ENCODE measurements at places on chromosomes 16 and 17.

DNA sequence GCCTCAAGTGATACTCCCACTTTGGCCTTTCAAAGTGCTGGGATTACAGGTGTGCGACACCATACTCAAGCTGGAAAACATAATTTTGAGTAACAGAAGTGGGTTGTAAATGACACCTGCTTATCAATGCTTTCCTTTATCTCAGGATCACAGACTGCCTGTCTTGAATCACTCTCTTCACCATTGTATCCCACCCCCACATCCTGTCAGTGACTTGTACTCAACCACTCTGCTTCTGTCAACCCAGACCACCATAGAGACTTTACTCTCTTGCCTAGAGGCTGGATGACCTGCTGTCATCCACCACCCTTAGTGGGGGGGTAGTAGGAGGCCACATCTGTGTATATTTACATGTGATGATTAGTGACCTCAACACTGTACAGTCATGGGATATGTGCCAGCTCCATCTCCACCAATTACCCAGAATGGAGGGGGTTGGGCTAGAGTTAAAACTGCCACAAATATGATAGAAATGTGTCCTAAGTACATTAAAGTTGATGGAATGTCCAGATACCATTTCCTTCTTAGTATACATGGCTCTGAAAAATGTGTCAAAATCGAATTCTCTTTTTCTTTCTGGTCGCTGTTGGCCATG lies 338.7 kb downstream of the GRIN2A start:
- DNase-seq: no peak

- DNase-seq: no peak
Observed at GRCh38 chr17:72765368-72766153, 326.9 kb downstream of the SLC39A11 start.

GRCh38 chr16:14456793-14457481 lies 173.1 kb downstream of the PARN start:
- no peak for DNase-seq

GRCh38 chr16:68166264-68166663 lies 69.7 kb downstream of the ESRP2 start:
- no peak for DNase-seq

GRCh38 chr16:71648921-71649320 lies 22.9 kb downstream of the MARVELD3 start:
- no peak for DNase-seq

GRCh38 chr16:819336-820043 lies 19.0 kb upstream of the GNG13 start:
- DNase-seq: no peak

- DNase-seq: no peak
Observed at GRCh38 chr16:87694441-87695125, 71.2 kb downstream of the KLHDC4 start.

GRCh38 chr17:73754886-73755400 lies 110.7 kb upstream of the SDK2 start:
- no peak for DNase-seq

DNA sequence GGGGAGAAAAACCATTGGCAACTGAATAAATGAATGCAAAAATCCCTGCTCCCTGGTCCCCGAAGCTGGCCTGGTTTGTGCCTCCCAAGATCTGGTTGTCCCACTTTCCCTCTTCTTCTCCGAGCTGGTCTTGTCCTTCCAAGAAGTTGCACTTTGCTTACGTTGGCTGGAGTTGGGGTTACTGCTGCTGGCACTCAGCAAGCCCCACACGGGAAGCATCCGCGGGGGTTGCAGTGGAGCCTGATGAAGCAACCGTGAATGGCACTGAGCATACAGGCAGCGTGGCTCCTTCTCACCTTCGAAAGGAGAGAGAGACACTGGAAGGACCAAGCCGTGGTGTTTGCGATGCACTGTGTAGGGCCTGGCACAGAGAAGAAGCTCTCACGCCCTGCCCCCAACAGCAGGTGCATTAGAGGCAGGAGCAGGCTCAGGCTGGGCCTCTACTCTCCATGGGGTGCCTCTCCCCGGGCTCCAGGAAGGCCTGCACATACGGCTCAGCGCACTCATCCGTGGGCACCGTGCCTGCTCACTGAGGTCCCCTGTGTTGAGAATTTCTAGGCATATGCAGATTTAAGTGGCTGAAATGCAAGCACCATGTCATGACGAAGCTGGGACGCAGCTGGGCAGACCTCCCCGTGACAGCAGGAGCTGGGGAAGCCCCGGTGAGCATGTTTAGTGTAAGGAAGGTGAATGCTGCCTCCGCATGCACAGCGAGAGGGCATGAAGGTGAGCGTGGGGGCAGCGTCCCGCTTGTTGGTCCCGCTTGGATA lies 12.1 kb downstream of the CA5A start:
- no peak for DNase-seq

GRCh38 chr16:52544703-52545102 lies 2.2 kb downstream of the TOX3 start:
- no peak for DNase-seq

GRCh38 chr17:43852571-43852970 lies 5.6 kb downstream of the CD300LG start:
- DNase-seq: no peak

GRCh38 chr16:8376430-8376829 lies 213.9 kb downstream of the TMEM114 start:
- DNase-seq: no peak
